ENCODE measurements at places on chromosomes 2 and 18.

DNA sequence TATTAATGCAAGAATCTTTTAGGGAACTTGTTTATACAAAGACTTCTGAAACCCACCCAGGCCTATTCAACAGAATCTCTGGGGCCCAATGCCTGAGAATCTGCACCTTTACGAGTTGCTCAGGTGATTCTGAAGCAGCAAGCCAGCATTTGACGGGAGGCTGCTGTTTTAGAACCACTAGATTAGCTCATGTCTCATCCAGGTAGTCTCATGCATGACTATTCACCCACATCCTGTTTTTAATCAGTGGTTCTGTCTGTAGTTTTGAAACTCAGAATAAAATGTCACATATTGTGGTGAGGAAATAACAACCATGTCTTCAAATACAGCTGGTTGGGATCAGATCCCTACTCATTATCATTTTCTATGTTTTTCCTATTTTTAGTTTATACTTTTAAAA is 39.5 kb downstream of the CYTIP start:
- DNase-seq: peak; percentile 71

GRCh38 chr18:48791636-48792105 is 159.1 kb downstream of the SMAD7 start:
- DNase-seq: no peak

GRCh38 chr2:96088340-96089335 is 27.7 kb downstream of the ADRA2B start:
- no peak for DNase-seq

DNA sequence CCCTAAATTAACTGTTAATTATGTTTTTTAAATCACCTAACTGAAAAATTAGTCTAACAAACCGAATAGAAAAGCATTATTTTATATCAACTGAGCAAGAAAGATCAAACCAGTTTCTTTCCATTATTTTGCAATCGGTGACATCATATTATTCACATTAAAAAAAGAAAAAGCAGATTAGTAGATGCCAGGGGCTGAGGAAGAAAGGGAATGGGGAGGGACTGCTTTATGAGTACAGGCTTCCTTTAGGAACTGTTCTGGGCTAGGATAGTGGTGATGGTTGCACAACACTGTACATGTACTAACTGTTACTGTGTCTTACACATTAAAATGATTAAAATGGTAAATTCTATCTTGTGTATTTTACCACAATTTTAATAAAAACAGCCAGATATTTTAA is 59.3 kb downstream of the COBLL1 start:
- DNase-seq: no peak

DNA sequence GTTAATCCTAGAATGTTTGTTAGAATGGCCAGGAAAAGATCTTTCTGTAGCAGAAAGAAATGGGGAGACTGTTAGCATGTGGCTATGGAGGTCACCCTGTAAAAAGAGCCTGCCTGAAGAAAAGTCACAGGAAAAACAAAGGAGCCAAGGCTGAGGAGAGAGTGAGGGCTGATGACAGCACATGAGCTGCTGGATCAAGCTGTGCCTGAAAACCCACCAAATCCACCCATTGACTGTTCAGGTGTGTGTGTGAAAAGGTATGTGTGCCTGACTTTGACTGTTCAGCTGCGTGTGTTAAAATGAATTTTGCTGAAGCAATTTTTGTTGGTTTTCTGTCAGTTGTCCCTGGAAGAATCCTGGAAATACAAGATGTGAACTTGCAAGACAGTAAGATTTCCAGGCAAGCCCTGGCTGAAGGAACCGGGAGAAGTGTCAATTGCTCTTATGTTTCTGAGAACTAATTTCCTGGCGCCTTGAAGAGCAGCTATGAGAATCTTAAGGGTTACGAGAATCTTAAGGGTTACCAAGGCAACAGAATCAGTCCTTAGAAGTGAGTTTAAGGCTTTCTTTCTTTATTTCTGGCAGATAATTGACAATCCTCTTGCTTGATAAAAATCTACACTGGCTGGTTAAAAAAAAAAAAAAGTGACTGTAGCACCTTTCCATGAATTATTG is 73.0 kb upstream of the LGALSL start:
- DNase-seq: no peak

DNA sequence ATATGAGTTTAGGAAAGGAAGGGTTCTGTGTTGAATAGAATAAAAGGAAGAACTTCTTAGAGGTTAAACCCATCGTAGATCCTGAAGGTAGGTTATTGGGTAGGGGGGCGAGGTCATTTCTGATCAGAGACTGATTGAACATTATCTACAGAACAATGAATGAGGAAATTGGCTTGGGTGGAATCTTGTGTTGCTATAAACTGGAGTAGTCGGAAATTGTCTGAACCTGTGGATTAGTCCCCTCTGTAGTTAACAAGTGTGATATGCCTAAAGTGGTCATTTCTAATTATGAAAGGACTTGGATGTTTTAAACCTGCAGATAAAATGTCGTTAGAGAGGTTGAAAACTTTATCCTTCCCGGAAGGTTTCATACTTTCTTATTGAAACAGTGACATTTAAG is 42.1 kb downstream of the EML4 start:
- DNase-seq: no peak

DNA sequence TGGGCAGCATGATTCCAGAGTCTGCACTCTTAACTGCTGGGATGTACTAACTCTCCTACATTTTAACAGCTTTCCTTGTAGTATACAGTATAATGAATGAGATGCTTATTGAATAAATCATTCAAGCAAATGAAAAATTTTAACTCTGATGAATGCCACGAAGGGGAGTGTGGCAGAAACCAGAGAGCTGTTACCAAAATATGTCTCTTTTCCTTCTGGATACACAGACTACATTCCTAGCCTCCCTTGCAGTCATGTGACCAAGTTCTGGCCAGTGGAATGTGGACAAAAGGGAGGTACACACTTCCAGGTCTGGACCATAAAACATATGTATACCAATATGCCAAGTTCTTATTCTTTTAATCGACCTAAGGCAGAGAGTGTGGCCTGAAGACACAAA is 1.7 kb upstream of the EML4 start:
- no peak for DNase-seq

- no peak for DNase-seq
These were observed 50.0 kb downstream of the GPD2 start for GRCh38 chr2:156486147-156486546.

- DNase-seq: no peak
These were observed 7.7 kb upstream of the MMADHC start for GRCh38 chr2:149595056-149595963.

GRCh38 chr18:79853993-79854364 is 56.2 kb downstream of the KCNG2 start:
- no peak for DNase-seq

GRCh38 chr2:236342951-236343350 is 78.7 kb upstream of the ASB18 start:
- no peak for DNase-seq

DNA sequence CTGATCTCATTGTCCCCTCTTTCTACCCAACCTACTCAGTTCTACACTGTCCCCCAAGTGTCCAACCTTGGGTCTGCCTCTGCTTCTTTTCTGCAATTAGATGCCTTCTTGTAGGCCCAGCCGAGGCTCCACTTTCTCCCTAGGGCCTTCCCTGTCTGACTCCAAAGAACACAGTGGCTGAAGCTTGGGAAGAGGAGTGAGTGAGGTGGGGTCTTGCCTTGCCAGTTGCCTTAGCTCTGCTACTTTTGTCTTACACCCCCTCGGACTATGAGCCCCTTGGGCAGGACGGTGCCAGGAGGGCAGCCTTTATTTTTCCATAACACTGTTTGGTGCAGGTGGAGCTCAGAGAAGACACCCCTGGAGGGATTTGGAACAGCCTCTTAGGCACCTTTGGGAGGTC is 345.1 kb downstream of the CYP26B1 start:
- no peak for DNase-seq

DNA sequence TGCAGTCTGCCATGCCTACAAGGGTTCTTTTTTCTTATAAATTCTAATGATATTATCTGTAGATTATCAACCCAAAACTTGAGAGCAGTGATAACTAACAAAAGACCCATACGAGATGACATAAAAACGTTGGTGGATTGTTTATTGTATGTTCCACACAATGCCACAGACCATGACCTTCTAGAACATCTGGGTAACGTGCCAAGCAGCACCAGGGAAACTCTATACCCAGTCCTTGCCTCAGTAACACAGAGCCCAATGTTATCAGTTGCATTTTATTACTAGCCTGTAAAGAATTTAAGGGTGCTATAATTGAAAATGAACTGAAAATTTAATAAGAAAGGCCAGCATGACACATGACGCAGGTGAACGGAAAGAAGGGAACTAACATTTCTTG is 99.1 kb upstream of the UGP2 start:
- DNase-seq: no peak

DNA sequence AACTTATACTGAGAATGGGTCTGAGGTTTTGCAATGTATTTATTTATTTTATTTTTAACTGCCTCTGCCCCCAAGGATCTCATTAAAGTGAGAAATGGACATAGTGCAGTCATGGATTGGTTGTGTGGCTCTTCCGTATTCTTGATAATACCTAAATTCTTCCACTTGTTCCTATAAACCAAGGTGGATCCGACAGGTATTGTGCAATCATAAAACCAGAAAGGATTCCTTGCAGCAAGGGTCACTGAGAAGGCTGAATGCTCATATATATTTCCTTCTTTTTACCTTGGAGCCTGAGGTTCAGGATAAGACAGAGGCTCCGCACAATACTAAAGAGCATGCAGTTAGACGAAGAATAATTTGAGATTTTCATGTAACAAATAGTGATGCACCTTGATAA is 826.0 kb upstream of the SOX11 start:
- DNase-seq: no peak

GRCh38 chr18:24462838-24463775 is 2.7 kb downstream of the HRH4 start:
- DNase-seq: no peak

DNA sequence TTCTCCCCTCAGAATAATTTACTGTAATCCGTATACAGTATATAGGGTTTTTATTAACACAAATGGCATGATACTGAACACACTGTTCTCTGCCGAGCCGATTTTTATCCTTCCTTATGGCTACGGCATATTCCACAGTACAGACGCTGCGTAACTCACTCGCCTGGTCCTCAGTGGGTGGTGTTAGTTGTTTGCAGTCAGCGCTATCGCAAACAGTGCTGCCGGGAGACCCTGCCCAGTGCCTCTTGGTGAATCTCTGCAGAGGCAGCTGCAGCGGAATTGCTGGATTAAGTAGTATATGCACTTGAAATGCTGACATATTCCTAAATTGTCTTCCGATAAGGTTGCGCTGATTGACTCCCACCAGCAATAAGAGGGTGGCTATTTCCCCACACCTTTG is 73.9 kb downstream of the MARCO start:
- no peak for DNase-seq

GRCh38 chr2:156331572-156332283 is 793 bp downstream of the NR4A2 start:
- DNase-seq: peak; percentile 28
